ENCODE measurements at places on chromosomes 2 and 18. TPM values are rescaled to one million over a fixed set of nuclear protein-coding genes. Genes with fewer than 3 reads are reported as not detected.

SOX11 gene
- not detected for total RNA-seq

SLC5A7 gene
- total RNA-seq: 0.21 TPM

GYPC gene
- total RNA-seq: 35.1 TPM

SPATS2L gene
- 80.2 TPM for total RNA-seq

ACMSD gene
- not detected for total RNA-seq

TWIST2 gene
- 199 TPM for total RNA-seq

GALM gene
- 20.2 TPM for total RNA-seq

DNA sequence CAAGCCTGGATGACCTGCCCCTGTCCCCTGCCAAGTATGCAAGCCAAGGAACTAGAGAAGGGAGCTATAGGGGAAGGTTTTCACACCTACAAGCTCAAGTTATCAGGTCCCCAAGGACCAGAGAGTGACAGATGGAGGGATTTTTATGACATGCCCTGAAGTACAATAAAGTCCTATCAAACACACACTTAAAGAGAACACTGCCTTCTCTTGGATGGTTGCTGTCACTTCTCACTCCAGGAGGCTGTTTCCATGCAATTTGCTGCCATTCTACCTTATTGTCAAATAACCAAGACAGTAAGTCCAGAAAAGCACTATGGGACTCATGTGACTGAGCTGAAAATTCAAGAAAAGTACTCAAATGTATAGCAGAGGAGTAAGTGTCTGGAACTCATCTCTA is 76.6 kb upstream of the DDX18 start:
- no peak for DNase-seq

GRCh38 chr2:217902379-217903141 is 100.2 kb downstream of the TNS1 start:
- peak; percentile 89 for DNase-seq

GRCh38 chr2:134347756-134348155 is 93.9 kb downstream of the MGAT5 start:
- DNase-seq: no peak

DNA sequence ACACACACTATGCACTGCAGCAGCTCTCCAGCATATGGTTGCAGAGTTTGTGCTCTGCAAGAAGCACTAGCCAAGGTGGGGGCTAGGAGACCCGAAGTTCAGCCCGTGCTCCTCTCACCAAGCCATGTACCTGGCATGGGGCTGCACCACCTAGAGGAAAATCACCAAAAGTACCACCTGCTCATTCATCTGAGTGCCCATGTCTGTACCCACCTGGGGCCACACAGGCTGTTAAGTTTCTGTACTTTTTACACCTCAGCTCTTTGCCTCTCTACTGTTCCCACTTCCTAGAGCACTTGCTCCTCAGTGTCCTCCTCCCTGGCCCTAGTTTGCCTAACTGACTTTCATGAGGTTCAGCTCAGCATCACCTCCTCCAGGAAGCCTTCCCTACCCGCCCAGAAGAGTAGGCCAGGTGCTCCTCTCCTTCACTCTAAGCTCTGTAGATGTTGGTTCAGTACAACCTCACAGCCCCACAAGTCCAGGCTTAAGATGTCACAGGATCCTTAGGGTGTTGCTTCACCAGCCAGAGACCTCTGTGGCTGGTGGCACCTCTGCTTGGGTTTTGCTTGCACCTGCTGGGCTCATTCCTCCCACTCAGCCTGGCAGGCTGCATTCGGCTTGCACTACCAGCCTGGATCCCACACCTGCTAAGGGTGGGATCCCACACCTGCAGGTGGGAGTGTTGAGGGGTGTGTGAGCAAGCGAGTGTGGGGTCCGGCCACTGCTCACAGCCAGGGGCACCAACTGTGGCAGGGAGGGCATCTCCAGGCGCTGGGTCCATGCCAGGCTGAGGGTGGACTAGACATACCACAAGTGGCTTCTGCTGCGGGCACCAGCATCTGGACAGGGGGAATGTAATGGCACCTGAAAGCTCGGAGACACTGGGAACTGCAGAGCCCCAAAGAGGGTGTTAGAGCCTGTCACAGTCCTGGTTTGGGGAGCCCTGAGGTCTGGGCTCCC is 10.2 kb upstream of the TFCP2L1 start:
- DNase-seq: no peak

- DNase-seq: no peak
Measured at GRCh38 chr2:8457699-8458502, 224.0 kb upstream of the ID2 start.

GRCh38 chr2:193627187-193627926 is 1432.6 kb upstream of the TMEFF2 start:
- no peak for DNase-seq

GRCh38 chr18:62453864-62454263 is 69.0 kb upstream of the ZCCHC2 start:
- DNase-seq: no peak

DNA sequence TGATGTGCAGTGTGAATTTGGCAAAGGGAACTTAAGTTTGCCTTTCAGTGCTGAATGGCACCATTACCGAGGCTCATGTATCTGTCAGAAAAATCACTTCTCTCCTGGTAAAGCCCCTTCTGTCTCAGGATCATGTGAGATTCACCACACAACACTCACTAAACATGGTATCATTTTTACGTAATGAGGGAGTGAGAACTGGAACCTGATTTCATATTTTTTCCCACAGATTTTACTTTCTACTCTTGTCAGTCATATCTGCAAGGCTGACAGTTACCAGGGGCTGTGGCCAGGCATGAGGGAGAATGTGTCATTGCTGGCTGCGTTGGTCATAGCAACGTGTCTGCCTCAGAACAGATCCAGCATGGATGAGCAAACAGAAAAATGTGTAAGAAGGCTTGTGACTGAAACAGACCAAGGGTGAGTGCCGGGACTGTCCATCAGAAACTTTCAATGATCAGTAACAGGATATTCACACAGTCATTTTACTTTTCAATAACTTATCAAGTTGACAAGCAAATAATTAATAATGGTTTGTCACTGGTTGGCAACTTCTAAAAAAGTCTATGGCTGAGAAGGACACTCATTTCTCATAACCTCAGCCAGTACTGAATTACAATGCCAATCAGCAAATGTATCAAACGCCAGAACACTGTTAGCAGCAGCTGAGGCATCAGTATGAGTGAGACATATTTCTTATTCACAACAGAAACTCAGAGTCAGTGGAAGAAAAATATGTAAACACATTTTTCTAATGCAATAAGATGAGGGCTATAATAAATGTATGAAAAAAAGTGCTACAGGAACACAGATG is 100.5 kb downstream of the CDC42EP3 start:
- DNase-seq: no peak

- no peak for DNase-seq
Measured at GRCh38 chr2:142944721-142945120, 67.3 kb downstream of the KYNU start.

DNA sequence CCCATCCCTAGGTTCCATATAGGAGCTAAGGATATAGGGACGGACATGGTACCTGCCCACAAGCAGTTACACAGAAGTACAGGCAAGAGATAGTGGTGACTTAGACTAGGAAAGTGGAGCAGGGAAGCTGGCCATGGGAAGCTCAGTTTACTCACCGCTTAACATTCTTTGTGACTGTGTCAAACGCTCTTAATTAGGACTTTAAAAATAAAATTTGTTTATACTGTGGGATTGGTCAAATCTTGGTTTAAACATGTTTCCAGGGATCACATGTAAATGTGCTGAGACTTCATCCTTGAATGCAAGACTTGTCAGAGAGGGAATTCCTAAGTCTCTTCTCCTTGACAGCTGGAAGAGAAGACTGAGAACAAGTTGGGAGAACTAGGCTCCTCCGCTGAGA is 107.3 kb downstream of the MTCL1 start:
- no peak for DNase-seq

GRCh38 chr2:97702731-97703470 is 10.5 kb upstream of the ZAP70 start:
- no peak for DNase-seq

DNA sequence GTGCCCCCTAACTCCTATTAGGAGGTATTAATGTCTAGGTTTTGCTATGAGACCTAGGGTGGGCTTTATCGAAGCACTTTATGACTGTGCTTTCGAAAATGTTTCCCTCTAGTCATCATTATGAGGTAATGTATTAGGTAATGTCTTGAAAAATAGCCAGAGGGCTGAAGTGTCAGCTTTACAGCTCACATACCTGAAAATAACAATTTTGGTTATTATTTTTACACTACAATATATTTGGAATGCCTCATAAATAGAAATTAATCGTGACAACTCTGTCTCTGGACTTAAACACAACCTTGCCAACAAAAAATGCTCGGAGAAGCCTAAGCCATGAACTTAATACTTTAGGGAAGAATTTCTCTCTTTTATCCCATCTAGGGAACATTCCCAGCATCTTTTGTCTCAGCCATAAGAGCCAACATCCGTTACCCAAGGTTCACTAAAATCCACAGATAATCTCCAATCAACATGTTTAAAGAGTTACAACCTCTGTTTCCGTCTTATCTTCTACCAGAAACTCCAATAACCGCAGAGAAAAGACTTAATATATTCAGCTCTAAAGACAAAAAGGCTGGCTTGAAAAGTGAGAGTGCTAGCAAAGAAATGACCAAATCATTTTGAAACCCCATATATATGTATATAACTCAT is 130.9 kb upstream of the RND3 start:
- no peak for DNase-seq
